ENCODE measurements at places on chromosomes 1 and 21.

- peak; percentile 80 for DNase-seq
Observed at GRCh38 chr1:16073490-16074119, at the start of gene FAM131C. Gene FAM131C (minus strand): TSS chr1:16073651. CDS start chr1:16073442, 209 bp downstream.

DNA sequence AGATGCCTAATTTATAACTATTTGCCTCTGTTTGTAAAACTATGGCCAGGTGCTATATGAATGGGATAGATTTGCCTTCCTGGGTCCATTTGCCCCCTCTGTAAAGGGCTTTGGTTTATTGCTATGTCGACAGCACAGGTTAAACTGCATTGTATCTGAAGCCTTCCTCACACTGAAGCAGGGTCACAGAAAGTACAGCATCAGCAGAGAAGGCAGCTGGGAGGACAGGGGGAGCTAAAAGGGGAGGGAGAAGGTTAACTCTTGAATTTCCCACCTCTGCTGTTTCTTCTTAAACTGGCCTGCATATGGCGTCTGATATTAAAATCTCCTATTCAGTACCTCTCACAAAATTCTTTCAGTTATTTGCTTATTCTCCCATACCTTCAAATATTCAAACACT, 297.4 kb downstream of the TM2D1 start:
- DNase-seq: no peak

DNA sequence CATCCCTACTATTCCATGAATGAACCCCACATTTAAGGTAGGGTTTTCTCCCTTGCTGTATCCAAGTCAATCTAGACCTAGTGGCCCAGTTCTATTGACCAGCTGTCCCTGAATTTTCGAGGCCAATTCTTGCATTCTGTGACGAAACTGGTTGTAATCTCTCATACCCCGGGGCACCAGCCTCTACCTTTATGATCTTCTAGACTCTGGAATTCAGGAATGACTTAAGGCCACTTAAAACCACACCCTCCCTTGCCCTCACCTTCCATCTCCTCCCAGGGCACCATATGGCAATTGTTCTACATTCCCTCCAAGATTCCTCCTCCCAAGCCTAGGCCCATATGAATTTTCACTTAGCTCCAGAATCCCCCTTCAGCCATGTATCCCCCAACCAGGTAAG, 48.9 kb downstream of the RHOU start:
- DNase-seq: no peak

GRCh38 chr21:44356160-44356559, 2.7 kb downstream of the TRPM2 start:
- DNase-seq: no peak

GRCh38 chr1:145845144-145845513, 301 bp upstream of the NUDT17 start:
- no peak for DNase-seq

DNA sequence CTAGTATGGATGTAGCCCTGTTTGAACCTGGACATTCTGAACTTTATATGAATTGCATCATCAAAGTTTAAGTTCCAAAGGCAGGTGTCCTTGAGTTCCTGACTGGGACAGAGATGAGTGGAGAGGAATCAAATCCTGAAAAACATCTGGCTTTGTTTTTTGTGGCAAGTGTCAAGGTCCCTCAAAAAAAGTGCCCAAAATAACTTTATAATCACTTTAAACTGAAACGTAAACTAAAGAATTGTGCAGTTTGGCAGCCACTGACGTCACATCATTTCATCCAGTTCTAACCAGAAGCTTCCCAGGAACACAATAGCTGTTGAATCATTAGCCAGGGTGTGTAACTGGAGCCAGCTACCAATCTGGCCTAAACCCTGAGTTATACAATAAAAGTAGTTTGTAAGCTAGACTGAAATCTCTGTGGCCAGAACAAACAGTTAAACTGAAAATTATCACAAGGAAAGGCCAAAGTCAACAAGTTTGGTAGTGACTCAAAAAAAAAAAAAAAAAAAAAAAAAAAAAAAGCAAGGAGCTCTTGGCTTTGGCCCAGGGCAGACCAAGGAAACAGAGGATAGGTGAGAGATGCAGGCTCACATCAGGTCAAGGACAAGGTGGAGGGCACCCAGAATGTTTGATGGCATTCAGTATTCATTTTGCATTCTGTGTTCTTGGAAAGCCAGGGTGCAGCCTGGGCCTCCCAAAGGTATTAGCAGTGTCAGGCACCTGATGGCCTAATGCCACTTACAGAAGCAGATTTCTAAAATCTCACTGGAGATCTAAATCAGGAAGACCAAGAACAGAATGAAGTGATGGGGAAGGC, 74.3 kb downstream of the TNFSF18 start:
- no peak for DNase-seq

DNA sequence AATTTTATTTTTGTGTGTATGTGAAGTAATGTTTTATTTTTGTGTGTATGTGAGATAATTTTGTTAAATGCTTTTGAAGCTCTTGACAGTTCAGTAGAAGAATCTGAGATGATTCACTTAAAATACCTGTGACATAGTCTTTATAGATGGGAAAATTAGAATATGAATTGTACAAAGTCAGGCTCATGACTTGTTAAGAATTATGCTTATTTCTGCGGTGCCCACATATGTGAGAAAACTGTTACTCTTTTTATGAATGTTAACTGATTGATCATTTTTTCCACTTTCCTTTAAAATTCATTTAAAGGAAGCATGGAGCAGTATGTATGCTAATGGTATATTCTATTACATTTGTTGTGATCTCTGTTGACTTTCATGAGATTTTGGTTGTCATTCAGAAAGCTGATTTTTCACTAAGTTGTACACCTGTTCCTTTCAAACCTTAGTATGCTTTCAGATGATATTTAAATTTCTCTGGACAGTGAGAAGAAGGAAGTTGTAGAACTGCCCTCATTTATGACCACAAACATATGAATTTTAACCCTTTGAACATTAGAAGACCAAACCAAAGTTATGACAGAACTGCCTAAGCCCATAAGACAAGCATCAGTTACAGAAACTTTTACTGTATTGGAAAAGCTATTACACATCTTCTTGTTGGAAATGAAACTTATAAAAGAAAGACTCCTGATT, 110.1 kb downstream of the POU2F1 start:
- no peak for DNase-seq

DNA sequence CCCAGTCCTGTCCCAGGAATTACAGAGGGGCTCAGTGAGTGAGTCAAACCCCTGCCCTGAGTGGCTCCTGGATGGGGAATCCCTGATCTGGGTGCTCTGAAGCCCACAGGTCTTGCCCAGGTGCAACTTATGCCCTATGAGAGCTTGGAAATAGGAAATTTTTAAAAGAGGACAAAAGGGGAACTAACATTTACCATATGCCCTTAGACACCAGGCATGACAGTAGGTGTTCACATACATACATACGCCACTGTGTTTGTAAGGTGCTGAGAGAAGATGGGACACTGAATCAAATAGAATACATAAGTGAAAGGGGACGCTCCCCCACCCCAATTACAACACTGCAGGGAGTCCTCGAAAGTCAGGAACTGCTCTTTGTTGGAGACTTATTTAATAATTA, 1.4 kb downstream of the CFAP45 start:
- DNase-seq: no peak

DNA sequence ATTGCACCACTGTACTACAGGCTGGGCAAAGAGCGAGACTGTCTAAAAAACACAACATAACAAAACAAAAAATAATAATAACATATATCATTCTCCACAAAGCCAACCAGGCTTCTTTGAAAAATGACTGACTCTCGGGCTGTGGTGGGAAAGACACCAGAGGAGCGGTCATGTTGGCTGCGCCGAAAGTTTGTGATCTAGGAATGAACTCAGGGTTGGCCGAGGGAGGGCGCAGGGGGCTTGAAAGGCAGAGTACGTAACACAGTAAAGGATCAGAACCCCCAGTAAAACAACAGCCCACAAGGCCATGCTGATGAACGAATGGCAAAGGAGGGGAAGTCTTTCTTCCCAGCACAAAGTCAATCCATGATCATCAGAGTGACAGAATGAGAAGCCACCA, 4.7 kb downstream of the SLC35E2B start:
- DNase-seq: no peak

GRCh38 chr1:31782421-31783410, 18.6 kb upstream of the ADGRB2 start:
- DNase-seq: no peak

DNA sequence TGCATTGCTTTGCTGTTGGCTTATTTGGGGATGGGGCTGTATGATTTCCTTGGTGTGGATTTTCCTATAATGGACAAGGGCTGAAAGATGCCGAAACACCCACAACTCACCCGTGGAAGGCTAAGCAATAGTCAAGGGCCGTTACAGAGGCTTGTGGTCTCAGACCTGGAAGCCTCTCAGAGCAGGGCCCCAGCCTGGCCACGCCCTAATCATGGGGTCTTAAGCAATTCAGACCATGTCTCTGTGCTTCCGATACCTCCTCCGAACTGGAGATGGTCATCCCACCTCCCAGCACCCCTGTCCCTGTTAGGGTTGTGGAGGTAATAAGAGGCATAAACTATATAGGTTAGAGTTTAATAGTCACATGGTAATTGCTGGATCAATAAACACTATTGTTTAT, 3.4 kb downstream of the ABCG1 start:
- no peak for DNase-seq

GRCh38 chr1:170114906-170115305, 30.9 kb upstream of the NTMT2 start:
- DNase-seq: no peak

DNA sequence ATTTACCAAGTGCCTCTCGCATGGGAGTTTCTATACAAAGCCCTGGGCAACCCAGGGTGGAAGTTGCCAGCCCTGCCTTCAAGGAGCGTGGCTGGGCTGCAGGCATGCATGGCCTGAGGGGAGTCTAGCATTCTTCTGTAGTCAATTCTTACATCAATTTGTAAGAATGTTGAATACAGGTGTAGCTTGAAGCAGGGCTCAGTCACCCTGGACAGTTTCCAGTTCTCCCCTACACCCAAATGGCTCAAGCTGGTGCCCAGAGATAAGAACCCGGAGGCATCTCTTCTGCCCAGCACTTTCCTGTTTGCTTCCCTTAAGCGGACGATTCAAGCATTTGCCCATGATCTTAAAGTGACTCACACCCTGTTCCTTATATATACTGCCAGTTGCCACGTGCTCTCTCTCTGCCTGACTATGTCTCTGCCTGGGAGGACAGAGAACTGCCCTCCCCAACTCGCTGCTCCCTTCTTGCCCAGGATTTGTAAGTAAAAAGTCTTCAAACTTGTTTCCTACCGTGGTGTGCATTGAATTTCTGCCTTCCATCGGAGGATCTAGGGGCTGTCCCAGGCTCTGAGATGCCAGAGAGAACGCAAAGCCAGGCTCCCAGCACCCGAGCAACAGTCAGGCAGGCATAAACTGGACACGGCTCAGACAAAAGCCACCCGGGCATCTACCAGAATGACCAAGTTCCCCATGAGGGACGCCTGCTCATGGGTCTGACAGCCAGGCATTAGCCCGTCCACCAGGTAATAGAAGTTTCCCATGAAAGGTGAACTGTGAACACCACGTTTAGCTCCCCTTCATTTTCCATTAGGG, 50.9 kb upstream of the AJAP1 start:
- no peak for DNase-seq

DNA sequence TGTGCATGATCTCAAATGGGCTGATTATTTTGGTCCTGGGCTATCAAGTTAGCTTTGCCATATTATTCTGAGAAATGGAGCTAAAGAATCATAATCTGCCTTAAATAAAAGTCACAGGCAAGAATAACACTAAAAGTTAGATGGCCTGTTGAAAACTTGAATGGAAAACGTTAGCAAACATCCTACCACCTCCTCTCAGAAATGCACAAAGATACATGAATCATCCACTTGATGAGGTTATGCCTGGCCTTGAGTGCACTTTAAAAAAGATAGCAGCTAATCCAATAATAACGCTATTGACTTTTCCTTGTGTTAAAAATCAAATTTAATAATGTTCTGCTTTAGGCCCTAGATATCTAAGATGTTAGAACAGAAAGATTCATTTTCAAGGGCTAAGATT, 108.0 kb downstream of the KCNJ6 start:
- no peak for DNase-seq

DNA sequence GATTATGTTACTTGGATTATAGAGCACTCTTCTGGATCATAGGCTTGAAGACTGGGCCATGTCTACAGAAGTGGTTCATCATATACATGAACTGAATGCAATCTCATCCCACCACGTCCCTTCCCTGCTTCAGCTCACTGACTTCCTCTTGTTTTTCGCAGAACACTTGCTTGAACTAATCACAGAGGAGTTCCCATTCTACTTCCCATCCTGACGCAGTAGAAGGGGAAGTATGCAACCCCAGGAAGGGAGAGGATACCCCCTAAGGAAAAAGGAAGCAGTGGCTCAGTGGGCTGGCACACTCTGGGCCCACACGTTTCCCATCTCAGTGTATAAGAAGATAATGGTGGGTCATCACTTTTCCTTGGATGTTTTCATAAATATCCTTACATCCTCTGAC, 36.2 kb downstream of the CASQ2 start:
- DNase-seq: no peak

GRCh38 chr21:45136927-45137611, 62.7 kb downstream of the ADARB1 start:
- peak; percentile 85 for DNase-seq

DNA sequence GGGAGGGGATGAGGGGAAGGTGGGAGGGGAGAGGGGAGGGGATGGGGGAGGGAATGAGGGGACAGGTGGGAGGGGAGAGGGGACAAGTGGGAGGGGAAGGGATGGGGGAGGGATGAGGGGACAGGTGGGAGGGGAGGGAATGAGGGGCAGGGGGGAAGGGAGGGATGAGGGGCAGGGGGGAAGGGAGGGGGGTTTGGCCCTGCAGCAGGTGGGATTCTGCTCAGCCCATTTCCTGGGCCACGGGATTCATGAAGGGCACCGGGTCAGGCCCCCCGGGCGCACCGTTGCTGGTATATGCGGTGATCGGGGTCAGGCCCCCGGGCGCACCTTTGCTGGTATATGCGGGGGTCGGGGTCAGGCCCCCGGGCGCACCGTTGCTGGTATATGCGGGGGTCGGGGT, 15.1 kb upstream of the SAMD11 start:
- DNase-seq: no peak

DNA sequence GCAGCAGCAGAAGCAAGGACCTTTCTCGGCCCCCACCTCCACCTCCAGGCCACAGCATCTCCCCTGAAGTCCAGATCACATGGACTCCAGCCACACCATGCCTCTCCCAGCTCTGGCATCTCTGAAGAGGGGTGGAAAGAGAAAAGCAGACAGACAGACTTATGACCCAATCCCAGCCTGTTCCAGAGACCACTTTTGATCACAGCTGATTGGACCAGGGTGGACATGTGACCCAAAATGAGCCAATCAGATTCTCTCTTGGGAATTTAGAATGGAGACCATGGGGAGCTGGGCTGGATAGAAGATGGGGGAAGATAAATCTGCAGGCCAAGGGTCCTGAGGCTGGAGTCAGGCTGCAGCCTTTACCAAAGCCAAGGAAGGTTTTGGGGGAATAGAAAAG, 16.4 kb downstream of the HTR1D start:
- no peak for DNase-seq

GRCh38 chr1:43822040-43822690, 111.4 kb upstream of the ARTN start:
- no peak for DNase-seq

DNA sequence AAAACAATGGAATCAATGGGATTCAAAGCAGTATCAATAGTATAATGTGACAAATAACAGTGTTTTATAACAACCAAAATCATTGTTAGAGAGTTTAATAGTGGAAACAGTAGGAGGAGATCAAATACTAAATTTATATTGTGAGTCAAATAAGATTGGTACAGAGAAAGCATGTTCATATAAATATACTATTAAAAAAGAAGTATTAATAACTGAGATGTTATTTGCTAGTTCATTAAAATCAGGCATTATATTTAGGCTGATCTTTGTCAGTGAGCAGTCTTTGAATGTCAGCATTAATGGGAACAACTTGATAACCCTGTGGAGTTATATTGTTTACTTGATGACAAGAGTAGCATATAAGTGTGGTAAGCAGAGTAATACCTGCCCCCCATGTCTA, 30.6 kb downstream of the PRKAA2 start:
- no peak for DNase-seq
